Activated CD4-positive, alpha-beta T cell treated with anti-CD3 and anti-CD28 coated beads, Interleukin-2, amount 10 ng/mL, durations not matched to agents 7 days and 5 days (primary cell): ENCODE measurements at places on chromosomes 6 and 20. TPM values are rescaled to one million over a fixed set of nuclear protein-coding genes. Genes with fewer than 3 reads are reported as not detected.

GRCh38 chr6:195861-196360 is 96.4 kb upstream of the DUSP22 start:
- DNase-seq = peak; percentile 70

Gene SLC17A1
- not detected for total RNA-seq

DNA sequence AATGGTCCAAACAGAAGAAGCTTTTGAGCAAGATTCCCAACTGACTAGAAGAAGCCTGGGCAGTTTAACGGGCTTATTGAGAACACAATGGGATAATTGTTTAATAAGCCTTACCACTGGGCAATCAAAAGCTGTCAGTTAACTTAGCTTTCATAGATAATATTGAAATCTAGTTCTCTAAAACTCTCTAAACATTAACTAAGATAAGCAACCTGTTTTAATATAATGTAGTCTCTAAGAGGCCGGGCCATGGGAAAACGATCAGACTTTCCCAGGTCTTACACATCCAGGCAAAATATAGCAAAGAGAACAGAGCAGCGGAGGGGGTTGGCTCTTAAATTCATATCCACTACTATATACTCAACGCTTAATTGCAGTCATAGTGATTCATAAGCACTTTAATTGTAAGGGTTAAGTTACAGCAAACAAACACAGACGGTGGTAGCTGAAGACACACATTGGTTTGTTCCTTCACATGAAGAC is 128.0 kb upstream of the FAM83B start:
- DNase-seq = no peak

- DNase-seq = no peak
These were observed 8.5 kb downstream of the ABCC10 start for GRCh38 chr6:43435682-43436437.

GRCh38 chr6:111669326-111669725 is 63.6 kb upstream of the TRAF3IP2 start:
- no peak for DNase-seq

Gene SMLR1
- not detected for total RNA-seq

DNA sequence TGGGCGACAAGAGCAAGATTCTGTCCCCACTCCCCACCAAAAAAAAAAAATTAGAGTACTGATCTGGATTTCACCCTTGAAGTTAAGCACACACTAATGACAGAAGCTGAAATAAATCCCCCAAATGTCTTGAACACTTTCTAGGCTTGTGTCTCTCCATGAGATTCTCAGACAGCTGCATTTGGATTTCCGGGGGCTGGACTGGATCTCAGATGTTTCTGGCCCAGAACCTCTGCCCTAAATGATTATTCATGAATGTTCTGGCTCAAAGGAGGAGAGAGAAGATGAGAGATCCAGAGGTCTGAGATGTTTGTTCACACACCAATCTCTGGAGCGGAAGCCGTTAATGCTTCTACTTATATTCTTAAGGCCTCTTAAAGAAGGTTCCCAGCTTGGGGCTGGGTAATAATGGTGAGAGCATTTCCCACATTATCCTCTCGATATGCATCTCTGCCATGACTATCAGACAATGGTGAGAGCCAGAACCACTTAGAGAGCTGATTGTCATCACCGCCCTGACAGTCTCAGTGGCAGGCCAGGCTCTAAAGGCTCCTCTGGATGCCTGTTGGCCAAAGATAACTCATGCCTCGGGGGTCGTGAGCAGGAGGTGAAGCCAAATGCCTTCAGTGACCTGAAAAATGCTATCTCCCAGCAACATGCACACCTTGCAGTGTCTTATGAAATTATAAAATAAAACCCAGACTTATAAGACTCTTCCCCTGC is 127.9 kb upstream of the AGPAT4 start:
- no peak for DNase-seq

Gene MUCL3
- total RNA-seq = not detected

DNA sequence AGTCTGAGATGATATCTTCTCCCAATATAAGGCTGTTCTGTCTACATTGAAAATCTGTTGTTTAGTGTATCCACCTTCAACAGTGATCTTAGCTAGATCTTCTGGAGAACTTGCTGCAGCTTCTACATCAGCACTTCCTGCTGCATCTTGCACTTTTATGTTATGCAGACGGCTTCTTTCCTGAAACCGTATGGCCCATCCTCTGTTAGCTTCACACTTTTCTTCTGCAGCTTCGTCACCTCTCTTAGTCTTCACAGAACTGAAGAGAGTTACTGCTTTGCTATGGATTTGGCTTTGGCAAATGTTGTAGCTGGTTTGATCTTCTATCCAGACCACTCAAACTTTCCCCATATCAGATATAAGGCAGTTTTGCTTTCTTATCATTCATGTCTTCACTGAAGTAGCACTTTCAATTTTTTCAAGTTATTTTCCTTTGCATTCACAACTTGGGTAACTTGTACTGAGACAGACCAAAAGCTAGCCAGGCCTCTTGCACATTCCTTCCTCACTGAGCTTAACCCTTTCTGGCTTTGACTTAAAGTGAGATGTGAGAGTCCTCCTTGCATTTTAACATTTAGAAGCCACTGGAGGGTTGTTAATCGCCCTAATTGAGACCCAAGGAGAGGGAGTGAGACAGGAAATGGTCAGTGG is 110.1 kb downstream of the PREP start:
- no peak for DNase-seq

DNA sequence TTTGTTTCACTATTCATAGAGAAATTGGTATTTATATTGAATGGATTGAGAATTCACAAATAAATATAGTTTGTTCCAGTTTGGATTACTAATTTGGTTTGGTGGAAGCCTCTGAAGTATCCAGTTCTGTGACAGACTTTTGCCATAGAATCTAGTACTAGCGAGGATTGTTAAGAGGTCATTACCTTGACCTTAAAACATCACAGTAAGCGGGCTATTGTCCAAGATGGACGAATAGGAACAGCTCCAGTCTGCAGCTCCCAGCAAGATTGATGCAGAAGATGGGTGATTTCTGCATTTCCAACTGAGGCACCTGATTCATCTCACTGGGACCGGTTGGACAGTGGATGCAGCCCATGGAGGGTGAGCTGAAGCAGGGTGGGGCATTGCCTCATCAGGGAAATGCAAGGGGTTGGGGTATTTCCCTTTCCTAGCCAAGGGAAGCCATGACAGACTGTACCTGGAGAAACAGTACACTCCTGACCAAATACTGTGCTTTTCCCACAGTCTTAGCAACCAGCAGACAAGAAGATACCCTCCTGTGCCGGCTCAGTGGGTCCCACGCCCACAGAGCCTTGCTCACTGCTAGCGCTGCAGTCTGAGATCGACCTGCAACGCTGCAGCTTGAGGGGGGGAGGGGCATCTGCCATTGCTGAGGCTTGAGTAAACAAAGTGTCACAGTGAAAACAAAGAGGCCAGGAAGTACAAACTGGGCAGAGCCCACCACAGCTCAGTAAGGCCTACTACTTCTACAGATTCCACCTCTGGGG is 66.4 kb upstream of the NEDD9 start:
- DNase-seq = no peak

- DNase-seq = no peak
These were observed 13.4 kb downstream of the PHIP start for GRCh38 chr6:79064635-79065034.

DNA sequence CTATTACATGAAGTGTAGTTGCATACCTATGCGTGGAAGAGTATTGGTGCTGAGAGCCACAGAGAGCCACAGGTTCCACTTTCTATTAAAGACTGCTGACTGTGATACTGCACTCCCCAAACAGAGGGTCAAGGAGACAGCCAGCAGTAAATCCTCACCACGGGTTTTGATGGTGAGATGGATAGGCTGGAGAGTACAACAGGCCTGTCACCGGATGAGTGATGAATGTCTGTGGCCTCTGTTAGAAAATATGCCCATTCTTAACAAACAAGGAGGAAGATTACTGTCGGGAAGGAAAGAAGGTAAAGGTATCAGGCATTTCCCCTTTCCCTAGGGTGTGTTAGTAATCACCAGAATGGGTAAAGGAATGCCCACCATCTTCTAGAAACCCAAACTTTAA is 286.5 kb downstream of the ALDH8A1 start:
- DNase-seq = no peak

Gene GJA1
- not detected for total RNA-seq

Gene RAET1L
- total RNA-seq = not detected

Gene MYMX
- not detected for total RNA-seq

DNA sequence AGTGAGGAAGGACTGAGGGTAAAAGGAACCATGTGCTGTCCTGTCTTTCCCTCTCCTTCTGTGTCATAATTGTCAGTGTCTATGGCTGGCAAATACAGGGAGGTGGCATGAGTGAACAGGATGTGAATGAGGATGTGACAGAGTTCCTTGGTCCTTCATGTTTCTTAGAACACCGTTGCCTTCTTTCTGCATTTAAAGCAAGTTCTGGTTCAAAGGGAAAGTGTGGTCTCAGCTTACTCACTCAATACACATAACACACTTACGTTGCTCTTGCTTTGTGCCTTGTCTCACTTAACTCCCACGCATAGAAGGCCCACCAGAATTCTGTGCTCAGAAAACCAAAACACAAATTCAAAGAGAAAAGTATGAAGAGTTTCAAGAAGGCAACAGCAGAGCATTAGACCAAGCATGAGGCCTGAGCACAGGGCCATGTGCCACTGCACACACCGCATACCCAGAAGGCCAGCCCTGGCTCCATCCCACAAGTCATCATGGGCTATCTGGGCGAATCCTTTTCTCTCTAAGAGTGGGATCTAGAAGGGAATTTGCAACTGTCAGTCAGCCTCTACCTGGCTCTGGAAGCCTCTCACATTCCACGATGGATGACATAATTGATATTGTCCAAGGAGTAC is 38.9 kb upstream of the SAYSD1 start:
- DNase-seq = no peak

DNA sequence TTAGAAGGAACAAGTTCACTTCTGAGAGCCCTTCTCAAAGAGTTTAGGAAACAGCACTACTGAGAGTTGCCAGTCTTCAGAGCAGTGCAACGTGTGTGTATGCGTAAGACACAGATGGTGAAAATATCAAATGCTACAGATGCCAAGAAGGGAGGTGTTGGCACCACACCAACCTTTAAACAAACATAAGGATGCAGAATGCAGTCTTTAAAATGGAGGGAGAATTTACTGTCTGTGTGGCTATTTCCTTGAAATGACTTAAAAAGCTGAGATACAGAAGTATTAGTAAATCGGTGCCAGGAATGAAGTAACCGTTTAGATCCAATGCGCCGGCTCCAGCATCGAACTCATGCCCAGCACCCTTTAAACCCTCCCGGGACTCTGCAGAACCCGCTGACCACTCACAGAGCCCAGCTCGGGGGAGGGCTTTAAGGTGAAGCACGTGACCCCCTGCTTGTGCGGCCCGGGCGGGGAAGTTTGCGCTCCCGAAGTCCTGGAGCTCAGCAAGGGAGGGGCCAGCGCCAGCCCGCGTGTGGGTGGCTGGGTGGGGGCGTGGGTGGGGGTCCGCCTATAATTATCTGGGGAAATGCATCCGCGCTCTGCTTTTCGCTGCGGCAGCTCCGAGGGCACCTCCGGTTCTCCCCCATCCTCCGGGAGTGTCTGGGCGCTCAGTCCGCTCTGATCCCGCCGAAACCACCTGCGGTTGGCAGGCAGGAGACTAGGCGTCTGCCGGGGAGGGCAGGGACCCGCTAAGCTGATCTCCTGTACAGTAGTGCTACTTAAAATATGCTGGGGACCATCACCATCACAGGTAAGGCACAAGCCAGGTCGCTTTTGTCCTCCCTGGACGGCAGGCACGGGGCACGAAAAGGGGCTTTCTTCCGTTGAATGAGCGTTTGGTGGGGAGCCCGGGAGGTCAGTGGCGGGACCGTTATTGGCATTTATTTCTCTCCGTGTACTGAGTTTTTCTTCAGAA is 66.0 kb downstream of the ZBTB2 start:
- DNase-seq = peak; percentile 15

DNA sequence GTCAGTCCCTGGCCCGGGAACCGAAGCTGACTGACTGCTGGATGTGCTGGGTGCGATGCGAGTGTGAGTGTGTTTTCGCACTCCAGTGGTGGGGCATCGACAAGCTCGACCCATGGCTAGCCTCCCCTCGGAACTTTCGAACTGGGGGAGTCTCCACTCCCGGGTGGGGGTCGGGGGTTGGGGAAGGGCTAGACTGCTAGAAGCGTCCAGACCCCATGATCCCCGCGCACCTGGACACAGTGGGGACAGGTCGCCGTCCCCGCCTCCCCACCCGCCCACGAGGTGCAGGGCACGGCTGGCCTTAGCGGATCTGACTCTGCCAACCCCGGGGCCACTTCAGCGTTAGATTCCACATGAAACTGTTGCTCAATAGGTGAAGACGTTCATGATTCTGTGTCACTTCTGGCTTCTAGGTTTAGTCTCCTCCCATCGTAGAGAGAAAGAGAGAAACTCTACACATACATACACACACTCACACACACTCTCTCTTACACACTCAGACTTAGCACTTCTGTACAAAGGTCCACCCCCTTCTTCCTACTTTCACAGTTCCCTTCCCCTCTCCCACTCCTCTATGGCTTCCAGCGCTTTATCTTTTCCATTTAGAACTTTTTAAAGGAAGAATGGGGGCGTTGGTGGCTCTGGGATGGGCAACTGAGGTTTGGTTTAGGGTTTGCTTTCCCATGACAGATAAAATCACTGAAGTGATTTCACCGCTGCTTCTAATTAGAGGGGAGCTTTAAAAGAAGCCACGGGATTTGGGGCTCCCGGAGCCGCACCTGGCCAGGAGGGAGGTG is 5.1 kb upstream of the TFAP2A start:
- no peak for DNase-seq

- no peak for DNase-seq
These were observed 8.0 kb upstream of the WTAP start for GRCh38 chr6:159719287-159719686.

GRCh38 chr6:42507901-42508300 is 55.9 kb upstream of the UBR2 start:
- no peak for DNase-seq

DNA sequence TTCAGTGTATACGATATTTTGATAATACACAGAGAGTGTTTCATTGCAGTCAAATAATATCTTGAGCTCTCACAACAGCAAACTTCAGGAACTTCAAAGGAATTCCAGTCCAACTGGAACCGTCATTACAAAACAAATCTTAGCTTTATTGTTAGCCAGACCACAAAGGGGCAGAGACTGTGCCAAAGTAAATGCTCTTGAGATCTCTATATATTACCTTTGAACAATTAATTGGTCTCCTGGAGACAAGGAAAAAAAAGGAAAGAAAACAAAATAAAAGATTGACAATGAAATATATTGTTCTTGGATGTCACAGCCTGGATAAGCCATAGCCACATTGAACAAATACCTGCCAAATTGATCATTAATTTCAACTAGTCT is 70.0 kb downstream of the FOXC1 start:
- DNase-seq = no peak

- DNase-seq = no peak
These were observed 122.2 kb downstream of the ZDHHC14 start for GRCh38 chr6:157503018-157503747.

Gene TM9SF4
- total RNA-seq = 36.8 TPM
